IPS DF 6.9 (cell line): ENCODE measurements at places on chromosomes 12 and 14.

GRCh38 chr12:123057513-123058265, 77.2 kb downstream of the ARL6IP4 start:
- DNase-seq: no peak
- no peak overlapping the region for H3K27ac ChIP-seq
- H3K27me3 ChIP-seq: no peaks in the 10 kb centered on the region
- no peaks in the 10 kb centered on the region for H3K4me1 ChIP-seq
- H3K36me3 ChIP-seq: no peaks in the 10 kb centered on the region

DNA sequence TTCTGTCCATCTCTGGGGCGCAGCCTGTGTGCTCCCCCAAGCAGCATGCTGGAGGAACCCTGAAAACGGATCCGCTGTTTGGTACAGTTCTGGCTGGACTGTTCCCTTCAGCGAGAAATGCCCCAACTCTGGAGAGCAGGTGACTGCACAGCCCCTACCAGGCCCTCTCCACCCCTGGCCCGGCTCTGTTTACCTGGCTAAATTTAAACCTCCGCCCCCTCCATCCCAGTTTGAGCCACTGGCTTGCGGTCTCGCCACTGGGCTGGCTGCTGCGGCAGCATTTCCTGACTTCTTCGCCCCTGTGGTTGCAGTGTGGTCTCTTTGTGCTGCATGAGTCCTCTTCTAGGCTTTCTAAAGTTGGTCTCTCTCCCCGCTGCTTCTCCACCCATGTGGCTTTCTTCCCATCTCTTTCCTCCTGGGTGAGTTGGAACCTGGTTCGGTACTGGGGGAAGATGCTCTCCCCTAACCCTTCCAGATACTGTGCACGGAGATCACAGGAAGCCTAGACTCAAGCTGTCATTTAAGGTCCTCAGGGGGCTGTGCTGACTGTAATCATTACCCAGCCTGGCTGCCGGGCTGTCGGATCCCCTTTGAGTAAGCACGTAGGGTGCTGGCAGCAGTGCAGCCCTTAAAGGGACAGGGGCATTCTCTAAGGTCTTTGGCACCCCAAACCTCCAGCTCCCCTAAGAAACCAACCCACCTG, 60.6 kb downstream of the FBXL14 start:
- no peak overlapping the region for H3K27ac ChIP-seq
- H3K36me3 ChIP-seq: no peaks in the 10 kb centered on the region
- no peak overlapping the region for H3K4me3 ChIP-seq
- peaks cover 34% of the 10 kb centered on the region for H3K27me3 ChIP-seq
- no peak for DNase-seq

DNA sequence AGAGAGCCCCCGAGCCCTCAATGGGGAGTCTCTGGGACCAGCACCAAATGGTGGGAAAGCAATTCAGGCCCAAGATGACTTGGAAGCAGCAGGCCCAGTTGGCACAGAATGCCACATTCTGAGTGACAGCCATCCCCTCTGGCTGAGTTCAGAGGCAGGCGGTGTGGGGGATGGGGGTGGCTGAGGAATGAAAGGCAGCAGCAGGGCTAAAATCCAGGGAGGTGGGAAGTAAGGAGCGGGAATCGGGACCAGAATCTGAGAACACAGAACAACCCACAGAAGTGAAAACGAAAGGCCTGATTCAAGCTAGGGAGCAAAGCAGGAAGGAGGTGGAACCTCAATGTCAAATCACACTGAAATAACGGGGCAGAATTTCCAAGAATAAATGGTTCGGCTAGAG, 171.2 kb downstream of the CALM1 start:
- no peak for DNase-seq
- peaks cover 7% of the 10 kb centered on the region for H3K4me1 ChIP-seq
- no peaks in the 10 kb centered on the region for H3K36me3 ChIP-seq
- H3K27ac ChIP-seq: no peak overlapping the region
- no peak overlapping the region for H3K4me3 ChIP-seq

GRCh38 chr14:20775043-20775442, 6.0 kb upstream of the RNASE6 start:
- no peak overlapping the region for H3K27ac ChIP-seq
- H3K4me3 ChIP-seq: no peak overlapping the region
- H3K27me3 ChIP-seq: no peaks in the 10 kb centered on the region
- H3K4me1 ChIP-seq: no peaks in the 10 kb centered on the region

DNA sequence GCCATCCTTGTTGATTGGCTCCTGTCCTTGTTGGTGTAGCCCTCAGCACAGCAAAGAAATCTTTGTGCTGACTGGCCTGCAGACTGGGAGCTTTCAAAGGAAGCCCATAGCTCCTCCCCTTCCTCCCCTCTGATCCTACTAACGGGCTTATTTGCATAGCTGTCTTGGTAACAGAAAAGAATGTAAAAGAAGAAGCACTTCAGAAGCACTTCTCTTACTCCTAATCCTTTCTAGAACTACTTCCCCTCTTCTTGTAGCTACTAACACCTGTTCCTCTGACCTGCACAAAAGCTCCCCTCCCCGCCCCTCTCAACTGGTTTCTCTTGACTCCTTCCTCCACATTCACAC, 14.3 kb upstream of the RIC8B start:
- no peaks in the 10 kb centered on the region for H3K27me3 ChIP-seq
- no peaks in the 10 kb centered on the region for H3K36me3 ChIP-seq
- no peak for DNase-seq
- H3K27ac ChIP-seq: no peak overlapping the region
- peaks cover 6% of the 10 kb centered on the region; the same call in 1 of the 2 replicates for H3K4me1 ChIP-seq
